ENCODE measurements at places on chromosomes 6 and 20.

- no peak for DNase-seq
These were observed 115.8 kb downstream of the MTFR2 start for GRCh38 chr6:136134268-136134667.

GRCh38 chr6:144334150-144334708 lies 49.1 kb downstream of the UTRN start:
- peak; percentile 88 for DNase-seq

GRCh38 chr6:156509496-156509895 lies 267.7 kb upstream of the ARID1B start:
- no peak for DNase-seq

GRCh38 chr6:137738931-137739504 lies 128.0 kb upstream of the TNFAIP3 start:
- no peak for DNase-seq

Measured in CD4-positive, alpha-beta memory T cell (primary cell).